ENCODE measurements at places on chromosomes 6 and 20.
A peak's percentile ranks its signal among the peaks of the same experiment; 100 is the strongest.

GRCh38 chr6:132487762-132488161 is 25.2 kb downstream of the STX7 start:
- DNase-seq, result no peak

DNA sequence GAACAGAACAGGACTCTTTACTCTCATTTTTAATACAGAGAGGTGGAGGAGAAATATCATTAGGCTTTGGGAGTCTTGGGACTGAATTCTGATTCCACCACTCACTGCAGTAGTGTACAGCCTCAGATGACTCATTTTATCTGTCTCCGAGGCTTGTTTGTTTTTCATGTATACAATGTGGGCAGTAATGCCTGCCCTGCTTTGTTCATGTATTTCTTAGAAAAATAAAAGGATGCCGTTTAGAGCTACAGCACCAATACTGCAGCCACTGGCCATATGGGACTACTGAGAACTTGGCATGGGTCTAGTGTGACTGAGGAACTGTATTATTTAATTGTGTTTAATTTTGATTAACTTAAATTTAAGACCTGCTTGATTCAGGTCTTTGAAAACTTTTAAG is 41.2 kb upstream of the JAG1 start:
- no peak for DNase-seq

GRCh38 chr6:89146718-89147700 is 1.2 kb downstream of the PM20D2 start:
- DNase-seq, result no peak

- DNase-seq, result no peak
Observed at GRCh38 chr6:14674458-14674857, 556.9 kb downstream of the CD83 start.

GRCh38 chr6:26331218-26332073 is 33.6 kb upstream of the BTN3A2 start:
- no peak for DNase-seq

GRCh38 chr6:168182366-168182765 is 103.4 kb upstream of the FRMD1 start:
- no peak for DNase-seq

DNA sequence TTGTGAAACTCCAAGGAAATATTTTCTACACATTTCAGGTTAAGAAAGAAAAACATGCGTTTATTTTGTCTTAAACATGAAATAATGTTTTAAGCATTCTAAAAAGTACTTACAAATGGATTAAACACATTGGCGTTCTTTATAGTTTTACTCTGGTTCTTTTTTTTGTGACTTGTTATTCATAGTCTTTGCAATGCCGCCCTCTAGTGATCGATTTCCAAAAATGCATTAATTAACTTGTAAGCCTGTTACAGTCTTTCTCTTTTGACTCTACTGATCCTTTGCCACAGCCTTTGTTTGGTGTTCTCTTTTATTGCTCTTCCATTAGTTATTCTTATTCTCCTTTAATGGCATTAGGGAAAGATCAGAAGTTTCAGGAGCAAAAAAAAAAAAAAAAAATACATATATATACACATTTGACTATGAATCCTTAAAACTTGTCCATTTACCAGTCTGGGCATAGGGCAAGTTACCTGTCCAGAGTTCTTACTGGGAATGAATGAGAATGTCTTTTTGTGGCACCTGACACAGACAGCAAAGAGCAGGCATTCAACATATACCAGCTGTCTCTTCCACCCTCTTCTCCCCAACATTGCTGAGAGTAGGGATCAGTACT is 59.9 kb downstream of the MACROD2 start:
- no peak for DNase-seq

GRCh38 chr20:38538789-38539188 is 42.2 kb upstream of the ADIG start:
- no peak for DNase-seq

- no peak for DNase-seq
Observed at GRCh38 chr6:33490621-33491020, 36.2 kb downstream of the ZBTB9 start.

GRCh38 chr20:7516621-7517111 is 423.6 kb downstream of the HAO1 start:
- DNase-seq, result no peak

- no peak for DNase-seq
Observed at GRCh38 chr20:24895898-24896658, 53.0 kb upstream of the CST7 start.

- no peak for DNase-seq
Observed at GRCh38 chr6:56541030-56541600, 101.6 kb downstream of the DST start.

GRCh38 chr6:75211920-75212590 is 6.2 kb upstream of the COL12A1 start:
- DNase-seq, result no peak

- no peak for DNase-seq
Observed at GRCh38 chr6:134372603-134373281, 54.8 kb upstream of the SGK1 start.

- no peak for DNase-seq
Observed at GRCh38 chr6:111337829-111338236, 145.2 kb downstream of the REV3L start.

DNA sequence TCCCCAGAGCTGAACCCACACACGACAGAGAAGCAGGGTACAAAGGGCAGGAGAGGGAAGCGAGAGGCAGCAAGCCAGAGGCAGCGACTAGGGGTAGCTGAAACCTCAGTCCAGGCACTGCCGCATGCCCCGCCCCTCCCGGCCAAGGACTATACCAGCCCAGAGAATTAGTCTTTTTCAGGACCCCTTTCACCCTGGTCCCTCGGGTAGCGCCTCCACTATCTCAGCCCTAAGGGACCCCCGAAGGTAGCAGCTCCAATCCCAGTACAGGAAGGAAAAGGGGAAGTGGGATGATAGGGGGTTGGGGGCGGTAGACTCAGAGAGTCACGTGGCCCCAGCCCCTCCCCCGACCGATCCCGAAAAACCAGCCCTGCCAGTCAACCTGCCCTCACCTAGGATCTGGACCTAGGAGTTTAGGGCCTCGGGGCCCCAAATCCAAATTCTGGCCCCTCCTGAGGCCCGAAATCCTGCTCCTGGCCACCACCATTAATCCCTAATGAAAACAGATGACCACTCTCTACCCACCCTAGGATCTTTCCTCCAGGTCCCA is 1.3 kb downstream of the RGL2 start:
- no peak for DNase-seq

GRCh38 chr6:129312880-129313279 is 397.1 kb downstream of the ARHGAP18 start:
- DNase-seq, result no peak

DNA sequence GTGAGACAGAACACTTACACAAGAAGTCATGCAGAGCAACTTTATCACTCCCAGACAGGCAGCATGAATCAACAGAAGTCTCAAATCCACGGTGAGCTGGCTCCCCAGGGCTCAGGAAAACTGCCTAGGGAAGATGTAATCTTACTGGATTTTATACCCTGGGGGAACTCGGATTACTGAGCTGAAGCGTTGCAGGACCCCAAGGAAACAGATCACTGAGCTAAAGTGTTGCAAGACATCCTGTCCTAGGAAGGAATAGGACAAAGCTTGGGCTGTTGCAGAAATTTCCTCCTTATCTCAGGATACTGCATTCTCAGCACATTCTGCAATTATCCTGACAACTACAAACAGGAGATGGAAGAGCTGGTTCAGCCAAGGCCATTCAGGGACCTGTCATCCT is 224.8 kb downstream of the TFAP2A start:
- no peak for DNase-seq

GRCh38 chr20:21356386-21356785 is 40.9 kb downstream of the NKX2-4 start:
- no peak for DNase-seq

DNA sequence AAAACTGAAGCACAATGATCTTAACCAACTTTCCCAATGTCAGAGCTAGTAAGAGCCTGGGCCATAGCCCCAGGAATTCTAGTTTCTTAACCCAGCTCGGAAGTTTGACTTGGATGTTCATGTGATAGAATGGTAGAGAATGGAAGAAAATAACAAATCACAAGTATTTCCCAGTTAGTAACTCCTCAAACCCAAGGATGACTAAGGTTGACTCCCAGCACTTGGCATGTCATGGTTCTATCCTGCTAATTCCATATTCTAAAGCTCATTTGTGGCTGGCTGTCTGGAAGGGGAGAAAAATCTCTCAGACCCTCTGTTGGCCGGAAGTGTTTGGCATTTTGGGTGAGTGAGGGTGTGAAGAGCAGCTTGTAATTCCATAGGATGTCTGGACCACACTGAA is 248.7 kb downstream of the RFPL4B start:
- DNase-seq, result no peak

- peak; percentile 20 for DNase-seq
Observed at GRCh38 chr6:52664186-52664990, 6.5 kb upstream of the TMEM14A start.

DNA sequence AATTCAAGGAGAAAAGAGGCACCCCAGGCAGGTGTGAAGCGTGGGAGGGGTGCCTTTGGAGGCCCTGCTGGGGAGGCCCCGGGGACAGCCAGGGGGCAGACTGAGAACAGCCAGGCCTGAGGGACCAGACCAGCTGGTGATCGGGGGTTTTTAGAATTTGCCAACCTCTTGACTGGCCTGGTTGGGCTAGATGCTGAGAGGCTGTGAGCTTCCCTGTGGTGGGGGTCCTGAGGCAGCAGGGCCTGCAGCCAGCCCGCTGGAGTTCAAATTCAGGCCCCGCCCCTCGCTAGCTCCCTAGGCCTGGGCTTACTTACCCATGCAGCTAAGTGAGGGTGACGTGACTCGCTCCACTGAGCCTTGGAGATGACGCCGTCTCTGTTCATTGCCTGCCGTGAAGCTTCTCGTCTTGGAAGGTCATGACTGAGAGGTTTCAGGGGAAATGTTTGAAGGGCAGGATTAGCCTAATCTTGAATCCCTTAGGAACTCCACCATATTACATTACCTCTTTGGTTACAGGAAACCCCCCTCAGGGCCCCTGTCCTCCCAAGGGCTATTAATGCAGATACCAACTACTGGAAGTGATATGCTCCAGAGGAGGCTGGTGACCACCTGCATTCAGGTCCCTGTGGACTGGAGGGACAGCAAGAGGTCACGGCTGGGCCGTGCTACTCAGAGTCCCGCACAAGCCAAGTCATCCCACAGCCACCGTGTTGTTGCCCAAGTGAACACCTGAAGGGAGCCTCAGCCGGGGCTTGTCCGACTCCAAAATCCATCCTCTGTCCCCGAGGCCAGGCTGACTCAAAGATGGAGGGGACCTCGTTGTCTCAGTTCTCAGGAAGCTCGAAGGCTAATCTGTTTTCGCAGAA is 73.9 kb upstream of the DUSP22 start:
- DNase-seq, result no peak

DNA sequence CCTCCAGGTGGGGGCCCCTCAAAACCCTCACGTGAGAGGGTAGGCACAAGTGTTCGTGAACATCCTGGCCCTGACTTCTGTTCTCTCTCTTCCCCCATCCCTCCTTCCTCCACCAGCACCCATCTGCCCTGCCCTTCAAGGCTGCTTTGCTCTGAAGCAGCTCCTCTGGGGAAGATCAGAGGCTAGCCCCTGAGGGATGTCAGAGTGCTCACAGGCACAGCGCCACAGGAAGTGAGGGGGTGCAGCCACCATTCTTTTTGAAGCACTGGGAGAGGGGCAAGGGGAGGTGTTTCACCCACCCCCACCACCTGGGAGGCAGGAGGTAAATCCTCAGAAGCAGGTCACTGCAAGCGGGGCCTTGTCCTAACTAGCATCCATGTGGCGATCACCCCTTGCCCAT is 11.4 kb downstream of the MOCS1 start:
- DNase-seq, result no peak

DNA sequence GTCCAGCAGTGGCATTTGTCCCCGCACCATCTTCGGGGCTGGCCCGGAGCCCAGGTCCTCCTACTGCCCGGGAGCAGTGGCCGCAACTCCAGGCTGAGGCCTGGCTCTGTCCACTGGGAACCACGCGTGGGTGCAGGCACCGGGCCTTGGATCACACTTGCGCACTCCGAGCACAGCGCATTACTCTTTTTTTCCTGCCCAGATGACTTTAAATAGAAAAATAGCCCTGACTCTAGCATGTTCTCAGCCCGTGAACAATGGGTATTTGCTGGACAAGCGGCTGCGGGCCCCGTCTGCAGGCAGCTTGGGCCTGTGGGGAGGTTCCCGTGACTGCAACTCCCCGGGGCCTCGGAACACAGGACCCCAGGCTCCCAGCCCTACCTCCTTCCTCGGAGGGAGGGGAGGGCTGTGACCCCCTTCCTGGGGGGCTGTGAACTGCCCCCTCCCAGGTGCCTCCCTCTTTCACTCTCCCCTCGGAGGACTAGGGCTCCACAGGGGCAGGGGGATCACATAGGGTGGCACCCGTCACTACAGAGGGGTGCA is 162.2 kb downstream of the TBXT start:
- no peak for DNase-seq

DNA sequence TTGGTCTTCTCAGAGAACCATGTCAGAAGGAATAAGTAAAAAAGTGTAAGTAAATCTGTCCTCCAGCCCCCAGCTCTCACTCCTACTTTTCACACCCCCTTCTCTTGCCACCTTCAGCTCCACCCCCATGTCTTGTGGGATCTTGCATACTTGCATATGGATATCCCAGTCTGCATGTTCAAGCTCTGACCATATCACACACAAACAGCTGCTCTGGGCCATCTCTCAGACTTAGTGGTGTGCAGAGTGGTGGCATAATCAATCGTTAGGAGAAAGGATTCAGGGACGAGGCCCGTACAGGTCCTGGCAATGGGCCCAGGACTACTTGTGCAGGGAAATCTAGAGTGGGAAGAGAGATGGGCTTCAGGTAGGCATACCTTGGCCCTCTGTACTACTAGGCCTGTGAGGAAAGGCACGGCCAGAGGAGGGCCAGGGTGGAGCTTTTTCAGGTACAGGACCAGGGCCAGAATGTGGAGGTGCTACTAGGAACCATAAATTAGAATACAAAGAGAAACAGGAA is 112.0 kb upstream of the SGK1 start:
- no peak for DNase-seq

DNA sequence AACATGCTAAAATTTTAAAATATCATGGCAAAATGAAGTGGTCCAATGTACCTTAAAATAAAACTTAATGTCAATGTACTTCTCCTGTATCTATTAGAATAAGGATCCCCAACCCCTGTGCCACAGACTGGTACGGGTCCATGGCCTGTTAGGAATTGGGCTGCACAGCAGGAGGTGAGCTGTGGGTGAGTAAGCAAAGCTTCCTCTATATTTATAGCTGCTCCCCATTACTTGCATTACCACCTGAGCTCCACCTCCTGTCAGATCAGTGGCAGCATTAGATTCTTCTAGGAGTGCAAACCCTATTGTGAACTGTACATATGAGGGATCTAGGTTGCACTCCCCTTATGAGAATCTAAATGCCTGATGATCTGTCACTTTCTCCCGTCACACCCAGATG is 86.0 kb downstream of the SLC16A10 start:
- no peak for DNase-seq

- DNase-seq, result no peak
Observed at GRCh38 chr6:13278164-13278563, 50.2 kb downstream of the TBC1D7 start.

Measured in activated gamma-delta T cell treated with anti-CD3 and anti-CD28 coated beads, Interleukin-2, amount 50 U/mL, for 16 hours (primary cell).